Activated T-helper 1 cell treated with anti-CD3 and anti-CD28 coated beads, Interleukin-12 subunit alpha, Interleukin-12 subunit beta, Interleukin-2, Interleukin-4 antibody, amounts not matched to agents 30 ng/mL and 10 ng/mL and 1 ng/mL, durations not matched to agents 14 hours and 24 hours and 36 hours (primary cell): ENCODE measurements at places on chromosomes 3 and 15.

GRCh38 chr15:67824976-67825880 is at the start of gene SKOR1:
Gene SKOR1, plus strand, starts transcription at chr15:67825509. Its CDS starts 94 bp downstream, at chr15:67825603.
- no peak for DNase-seq

GRCh38 chr3:138186803-138187295 is 252 bp upstream of the ARMC8 start:
- peak; percentile 82 for DNase-seq

DNA sequence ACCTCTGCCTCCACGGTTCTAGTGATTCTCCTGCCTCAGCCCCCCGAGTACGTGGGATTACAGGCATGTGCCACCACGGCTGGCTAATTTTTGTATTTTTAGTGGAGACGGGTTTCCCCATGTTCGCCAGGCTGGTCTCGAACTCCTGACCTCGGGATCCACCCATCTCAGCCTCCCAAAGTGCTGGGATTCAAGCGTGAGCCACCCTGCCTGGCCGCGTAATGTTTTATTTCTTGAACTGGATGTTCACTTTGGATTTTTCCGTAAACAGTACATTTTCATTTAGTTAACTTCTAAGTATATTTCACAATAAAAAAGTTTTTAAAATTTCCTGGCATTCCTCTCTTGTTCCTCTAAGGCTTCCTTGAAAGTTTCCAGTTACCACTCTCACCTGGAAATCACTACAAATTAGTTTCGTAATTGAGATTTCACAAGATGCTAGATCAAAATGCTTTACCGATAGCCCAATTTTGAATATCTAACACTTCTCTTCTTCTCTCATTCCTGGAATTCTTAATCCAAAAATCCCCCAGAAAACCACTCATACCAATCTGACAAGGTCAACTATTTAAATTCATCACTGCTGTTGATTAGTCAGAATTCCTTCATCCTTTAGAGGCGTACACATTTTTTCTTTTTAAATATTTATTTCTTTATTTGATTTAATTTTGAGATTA is 44.7 kb upstream of the INO80 start:
- no peak for DNase-seq

DNA sequence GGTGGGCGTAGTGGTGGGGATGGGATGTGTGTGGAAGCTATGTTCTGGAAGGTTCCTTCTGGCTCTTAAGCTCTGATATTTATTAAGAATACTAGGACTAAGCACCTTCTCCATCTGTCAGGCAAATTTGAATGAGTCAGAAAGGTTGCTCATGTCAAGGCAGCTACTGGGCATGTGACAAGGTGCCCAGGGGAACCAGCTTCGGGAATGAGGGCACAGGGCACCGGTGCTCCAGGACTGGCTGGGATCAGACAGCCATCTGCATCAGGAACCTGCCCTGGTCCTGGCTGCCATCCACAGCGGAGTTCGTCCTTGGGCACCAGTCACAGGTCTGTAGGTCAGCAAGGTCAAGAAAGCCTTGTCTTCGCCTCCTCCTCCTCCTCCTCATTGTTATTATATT is 32.5 kb downstream of the CA12 start:
- DNase-seq: no peak

GRCh38 chr3:120726791-120727190 is 15.5 kb downstream of the RABL3 start:
- DNase-seq: no peak

DNA sequence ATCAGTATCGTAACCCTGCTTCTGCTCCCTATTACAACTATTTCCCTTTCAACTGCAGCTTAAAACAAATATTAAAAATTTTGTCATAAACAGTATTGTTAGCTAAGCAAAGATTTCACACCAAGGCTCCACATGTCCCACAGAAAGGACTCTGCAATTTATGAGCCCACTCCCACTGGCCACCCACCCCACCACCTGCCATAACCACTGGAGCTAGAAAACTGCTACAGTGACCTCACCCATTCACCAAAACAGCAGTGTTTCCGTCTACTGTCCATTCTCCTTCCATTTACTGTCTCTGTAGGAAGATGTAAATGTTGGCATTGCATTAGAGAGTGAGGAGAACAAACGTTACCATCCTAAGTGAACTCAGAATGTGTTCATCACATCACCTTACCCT is 150.9 kb downstream of the IMPG2 start:
- DNase-seq: no peak

DNA sequence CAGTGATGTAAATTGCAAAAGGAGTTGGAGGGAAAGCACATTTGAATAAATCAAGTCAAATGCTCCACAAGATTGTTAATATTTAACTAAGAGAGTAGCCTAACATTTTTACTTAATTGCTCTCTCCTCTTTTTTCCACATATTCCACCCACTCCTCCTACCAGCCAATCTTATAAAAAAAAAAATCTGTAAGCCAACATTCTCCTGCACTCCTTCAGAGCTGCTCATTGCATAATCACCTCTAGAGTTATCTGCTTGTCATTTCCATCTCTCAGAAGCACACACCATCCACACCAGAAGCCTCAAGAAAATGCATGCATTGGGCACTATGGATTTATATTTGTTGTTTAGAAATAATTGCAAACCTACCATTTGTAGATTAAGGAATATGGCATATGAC is 64.1 kb downstream of the CADPS start:
- no peak for DNase-seq

GRCh38 chr3:1469687-1470086 is 376.9 kb downstream of the CNTN6 start:
- DNase-seq: no peak

DNA sequence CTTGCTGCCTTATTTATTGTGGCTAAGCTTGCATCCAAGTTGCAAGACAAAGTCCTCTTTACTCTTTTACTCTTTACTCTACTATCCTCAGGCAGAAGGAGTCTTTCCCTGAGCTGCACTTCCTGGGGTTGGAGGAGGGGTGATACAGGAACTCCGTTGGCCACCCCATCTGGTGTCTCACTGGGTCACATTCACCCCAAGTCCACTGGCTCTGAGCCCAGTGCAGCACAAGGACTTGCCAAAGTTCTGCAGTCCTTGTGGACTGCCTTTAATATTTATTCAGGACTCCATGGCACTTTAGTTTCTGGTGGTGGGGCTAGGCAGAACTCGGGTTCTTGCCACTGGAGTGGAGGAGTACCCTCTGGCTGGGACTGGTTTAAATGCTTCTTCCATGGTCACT is 165.4 kb upstream of the KCNH8 start:
- DNase-seq: no peak

- DNase-seq: no peak
Observed at GRCh38 chr3:127226457-127226856, 33.5 kb downstream of the PRR23E start.

- DNase-seq: no peak
Observed at GRCh38 chr15:99410477-99410876, 155.3 kb upstream of the MEF2A start.

DNA sequence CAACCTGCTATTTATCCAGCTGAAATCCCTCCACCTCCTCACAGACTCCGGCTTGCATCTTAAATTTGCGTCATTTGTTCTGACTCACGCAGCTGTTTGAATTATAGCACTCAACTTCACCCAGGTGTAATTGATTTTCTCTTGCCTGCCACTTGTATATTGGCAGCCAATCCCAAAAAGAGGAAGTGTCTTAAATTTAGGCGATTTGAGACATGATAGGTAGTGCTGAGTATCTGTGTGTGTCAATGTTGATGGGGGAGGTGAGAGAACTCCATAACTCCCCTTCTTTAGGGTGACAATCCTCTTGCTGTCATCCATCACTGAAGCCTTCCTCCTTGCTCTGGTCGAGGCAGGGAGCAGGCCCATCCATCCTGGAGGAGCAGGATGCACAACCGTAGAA is 77.2 kb upstream of the TPRG1 start:
- DNase-seq: no peak

GRCh38 chr15:96042734-96043224 is 287.7 kb upstream of the NR2F2 start:
- DNase-seq: no peak

- no peak for DNase-seq
Observed at GRCh38 chr15:39127151-39127790, 453.6 kb upstream of the THBS1 start.

DNA sequence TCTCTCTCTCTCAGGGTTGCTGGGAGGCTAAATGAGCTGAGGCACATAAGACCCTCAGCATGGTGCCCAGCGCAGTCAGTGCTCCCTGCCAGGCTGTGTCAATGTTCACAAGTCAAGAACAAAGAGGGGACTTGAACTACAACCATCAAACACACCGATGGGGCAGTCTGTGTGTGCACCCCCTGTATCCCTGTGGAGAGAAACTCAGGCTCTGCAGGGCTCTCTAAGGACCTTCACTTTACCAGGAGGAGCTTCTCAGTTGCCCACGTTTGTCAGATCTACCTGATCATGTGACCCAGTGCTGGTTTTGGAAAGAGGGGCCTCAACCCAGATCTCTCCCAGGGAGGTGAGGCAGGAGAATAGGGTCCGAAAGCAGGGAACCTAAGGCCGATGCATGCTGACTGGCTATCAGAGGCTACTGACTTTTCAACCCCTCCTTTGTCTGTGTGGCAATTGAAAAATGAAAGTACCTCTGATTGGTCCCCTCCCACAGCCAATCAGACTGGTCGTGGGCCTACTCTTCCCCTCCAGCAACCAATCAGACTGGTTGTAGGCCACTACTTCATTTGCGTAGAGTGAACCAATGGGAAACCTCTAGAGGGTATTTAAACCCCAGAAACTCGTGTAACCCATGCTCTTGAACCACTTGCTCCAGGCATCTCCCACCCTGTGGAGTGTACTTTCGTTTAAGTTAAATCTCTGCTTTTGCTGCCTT is 34.0 kb downstream of the RHCG start:
- DNase-seq: no peak

DNA sequence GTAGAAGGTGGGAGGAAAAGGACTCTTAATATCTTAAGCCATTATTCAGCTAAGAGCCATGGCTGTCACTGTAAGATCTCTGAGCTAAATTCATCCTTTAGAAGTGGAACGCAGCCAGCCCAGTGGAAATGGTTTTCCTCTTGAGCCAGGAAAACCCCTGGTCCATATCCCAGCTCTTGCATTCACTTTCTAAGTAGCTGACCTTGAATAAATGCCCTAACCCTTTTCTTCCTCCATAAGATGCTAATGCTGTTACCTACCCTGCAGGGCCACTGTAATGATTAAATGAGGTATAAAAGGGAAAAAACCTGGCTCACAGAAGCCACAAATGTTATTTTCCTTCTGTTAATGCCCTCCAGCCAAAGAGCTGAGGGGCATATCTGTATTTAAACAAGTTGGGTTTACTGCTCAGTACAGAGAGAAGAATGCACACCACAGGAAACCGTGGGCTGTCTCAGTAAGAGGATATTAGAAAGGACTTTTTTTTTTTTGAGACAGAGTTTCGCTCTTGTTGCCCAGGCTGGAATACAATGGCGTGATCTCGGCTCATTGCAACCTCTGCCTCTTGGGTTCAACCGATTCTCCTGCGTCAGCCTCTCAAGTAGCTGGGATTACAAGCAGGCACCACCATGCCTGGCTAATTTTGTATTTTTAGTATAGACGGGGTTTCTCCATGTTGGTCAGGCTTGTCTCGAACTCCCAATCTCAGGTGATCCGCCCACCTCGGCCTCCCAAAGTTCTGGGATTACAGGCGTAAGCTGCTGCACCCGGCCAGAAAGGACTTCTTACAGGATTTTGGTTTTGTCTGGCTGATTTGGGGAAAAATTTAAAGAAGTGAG is 6.8 kb downstream of the UBL7 start:
- no peak for DNase-seq

GRCh38 chr15:64149424-64149823 is 2.1 kb upstream of the SNX22 start:
- no peak for DNase-seq

DNA sequence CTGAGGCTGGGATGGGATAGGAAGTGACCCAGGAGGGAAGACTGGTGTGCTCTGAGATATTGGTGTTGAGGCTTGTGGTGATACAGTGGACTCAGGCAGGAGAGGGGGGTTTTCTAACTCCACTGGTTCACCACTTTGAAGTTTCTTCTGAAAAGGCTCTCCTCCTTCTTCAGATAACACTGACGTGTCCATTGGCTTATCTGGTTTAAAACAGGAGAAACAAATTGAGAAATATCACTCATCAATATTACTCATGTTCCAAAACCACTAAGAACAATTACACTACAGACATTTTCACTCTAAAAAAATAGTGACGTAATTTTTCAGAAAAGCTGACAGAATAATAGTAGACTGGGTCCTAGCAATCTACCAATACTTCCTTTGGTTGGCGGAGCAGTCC is 23.1 kb downstream of the TP53BP1 start:
- no peak for DNase-seq

GRCh38 chr3:122493296-122493695 is 21.4 kb downstream of the KPNA1 start:
- no peak for DNase-seq

GRCh38 chr3:48403533-48404439 is 26.1 kb downstream of the PLXNB1 start:
- no peak for DNase-seq

- no peak for DNase-seq
Observed at GRCh38 chr3:121295452-121295851, 250.3 kb downstream of the POLQ start.

- DNase-seq: no peak
Observed at GRCh38 chr3:34218706-34219385, 420.4 kb downstream of the PDCD6IP start.

- no peak for DNase-seq
Observed at GRCh38 chr15:83922649-83923294, 268.8 kb downstream of the ADAMTSL3 start.

DNA sequence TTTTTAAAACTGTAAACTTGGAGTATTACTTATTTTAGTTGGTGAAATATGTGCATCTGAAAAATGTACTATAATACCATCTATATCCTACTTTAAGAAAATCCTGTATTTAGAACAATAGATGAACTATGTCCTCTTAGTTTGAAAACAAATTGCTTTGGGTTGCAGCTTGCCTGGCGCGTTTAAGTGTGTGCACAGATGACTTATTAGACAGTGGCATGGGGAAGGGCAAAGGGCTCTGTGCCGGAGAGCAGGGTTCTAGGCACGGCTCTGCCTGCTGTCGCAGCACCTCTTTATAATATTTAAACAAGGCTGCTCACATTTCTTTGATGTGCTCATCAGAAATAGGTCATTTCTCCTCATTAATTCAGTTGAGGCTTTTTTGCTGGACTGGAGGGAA is 10.0 kb downstream of the PXK start:
- no peak for DNase-seq

DNA sequence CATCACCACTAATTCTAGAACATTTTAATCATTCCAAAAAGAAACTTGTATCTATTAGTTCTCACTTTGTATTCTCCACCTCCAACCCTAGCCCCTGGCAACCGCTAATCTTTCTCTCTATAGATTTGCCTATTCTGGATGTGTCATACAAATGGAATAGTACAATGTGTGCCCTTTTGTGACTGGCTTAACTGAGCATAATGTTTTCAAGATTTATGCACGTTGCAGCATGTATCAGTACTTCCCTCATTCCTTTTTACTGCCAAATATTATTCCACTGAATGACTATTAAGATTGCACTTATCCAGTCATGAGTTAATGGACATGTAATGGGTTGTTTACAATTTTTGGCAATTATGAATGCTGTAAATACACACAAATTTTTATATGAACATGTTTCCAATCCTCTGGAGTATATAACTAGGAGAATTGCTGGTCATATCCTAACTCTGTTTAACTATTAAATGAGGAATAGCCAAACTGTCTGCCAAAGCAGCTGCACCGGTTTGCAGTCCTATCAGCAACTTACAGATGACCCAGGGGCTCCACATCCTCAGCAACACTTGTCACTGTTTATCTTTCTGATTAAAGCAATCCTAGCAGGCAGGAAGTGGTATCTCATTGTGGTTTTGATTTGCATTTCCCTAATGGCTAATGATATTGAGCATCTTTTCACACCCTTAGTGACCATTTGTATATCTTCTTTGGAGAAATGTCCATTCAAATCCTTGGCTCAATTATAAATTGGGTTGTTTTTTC is 42.9 kb downstream of the DCUN1D1 start:
- no peak for DNase-seq
